CD4-positive, alpha-beta T cell treated with Interferon alpha-2 for 1 hour (primary cell): ENCODE measurements at places on chromosomes 12 and 14.

GRCh38 chr14:36653962-36654793 is 7.5 kb upstream of the PAX9 start:
- no peak for DNase-seq

- no peak for DNase-seq
Measured at GRCh38 chr12:108826807-108827721, 30.3 kb downstream of the SSH1 start.

GRCh38 chr12:88716240-88716639 is 136.0 kb upstream of the KITLG start:
- no peak for DNase-seq

DNA sequence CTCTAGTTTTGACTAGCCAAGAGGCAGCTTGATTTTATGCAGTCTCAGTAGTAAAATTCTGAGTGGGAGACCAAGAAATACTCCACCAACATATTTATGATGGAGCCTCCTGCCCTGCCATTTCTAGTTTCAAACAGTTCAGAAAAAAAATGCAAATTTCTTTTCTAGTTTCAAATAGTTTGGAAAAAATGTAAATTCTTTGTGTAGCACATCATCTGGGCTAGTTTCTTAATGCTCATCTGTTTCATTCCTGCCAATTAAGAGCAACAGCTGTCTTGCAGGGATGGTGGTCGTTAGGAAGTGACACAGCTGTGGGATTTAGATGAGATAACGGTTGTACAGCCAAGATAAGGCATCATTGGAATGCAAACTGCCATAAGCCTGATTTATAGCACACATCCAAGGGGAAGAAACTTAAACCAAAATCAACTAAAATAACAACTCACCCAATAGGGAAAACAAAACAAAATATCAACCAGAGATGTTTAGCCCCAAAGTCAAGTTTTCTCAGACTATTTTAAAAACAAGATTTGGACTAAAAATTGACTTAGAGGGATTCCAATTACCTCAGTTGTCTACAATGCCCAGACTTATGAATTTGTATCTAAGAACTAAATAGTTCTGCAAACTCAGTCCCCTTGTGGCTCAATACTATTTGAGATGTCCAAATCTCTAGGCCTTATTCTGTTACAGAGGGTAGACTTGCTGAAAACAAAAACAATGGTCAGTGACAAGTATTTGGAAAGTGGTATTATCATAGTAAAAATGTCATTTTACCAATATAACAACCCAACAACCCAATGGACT is 291.3 kb upstream of the ATP2B1 start:
- no peak for DNase-seq
